ENCODE measurements at places on chromosomes 3 and 15. TPM values are rescaled to one million over a fixed set of nuclear protein-coding genes. Genes with fewer than 3 reads are reported as not detected.
A peak's percentile ranks its signal among the peaks of the same experiment; 100 is the strongest.

DNA sequence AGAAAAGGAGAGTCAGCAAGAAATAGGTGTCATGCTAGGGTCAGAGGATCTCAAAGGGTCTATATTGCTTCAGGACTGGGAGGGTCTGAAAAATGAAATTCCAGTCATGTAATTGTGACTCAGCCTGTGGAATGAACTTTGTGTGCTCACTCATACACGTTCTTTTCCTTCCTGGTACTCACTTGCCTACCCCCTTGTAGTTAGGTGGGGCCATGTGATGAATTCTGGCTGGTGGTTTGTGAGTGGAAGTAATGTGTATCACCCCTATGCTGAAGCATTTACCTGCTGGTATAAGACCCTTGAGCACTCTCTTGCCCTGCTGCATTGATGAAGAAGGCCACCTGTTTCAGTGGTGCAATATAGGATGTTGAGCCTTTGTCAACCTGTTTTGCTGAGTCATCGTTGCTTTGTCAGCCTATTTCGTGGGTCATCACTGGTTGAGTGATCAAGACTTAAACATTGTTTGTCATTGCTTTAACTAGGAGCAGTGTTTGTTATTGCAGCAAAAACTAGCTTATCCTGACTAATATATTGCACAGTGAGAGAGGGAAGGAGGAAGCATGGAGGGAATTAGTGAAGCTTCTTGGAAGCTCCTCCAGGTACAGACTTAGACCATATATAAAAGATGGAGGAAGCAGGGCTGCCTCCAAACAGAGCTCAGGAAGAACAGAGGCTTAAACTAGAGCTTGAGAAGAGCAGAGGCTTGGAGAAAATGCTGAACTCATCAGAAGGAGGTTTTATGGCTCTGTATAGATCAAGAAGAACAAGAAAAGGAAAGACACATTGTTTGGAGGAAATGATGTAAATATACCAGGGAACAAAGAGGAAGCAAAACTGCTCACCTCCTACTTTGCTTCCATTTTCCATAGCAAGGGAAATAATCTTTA, 28.9 kb downstream of the TLNRD1 start:
- DNase-seq: no peak

- no peak for DNase-seq
Observed at GRCh38 chr3:28308196-28308595, 40.3 kb upstream of the ZCWPW2 start.

DNA sequence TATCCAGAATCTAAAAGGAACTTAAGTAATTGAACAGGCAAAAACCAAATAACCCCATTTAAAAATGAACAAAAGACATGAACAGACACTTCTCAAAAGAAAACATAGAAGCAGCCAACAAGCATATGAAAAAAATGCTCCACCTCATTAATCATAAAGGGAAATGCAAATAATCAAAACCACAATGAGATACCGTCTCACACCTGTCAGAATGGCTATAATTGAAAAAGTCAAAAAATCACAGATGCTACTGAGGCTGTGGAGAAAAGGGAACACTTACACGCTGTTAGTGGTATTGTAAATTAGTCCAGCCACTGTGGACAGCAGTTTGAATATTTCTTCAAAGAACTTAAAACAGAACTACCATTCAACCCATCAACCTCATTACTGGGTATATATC, 220.7 kb downstream of the MEX3B start:
- DNase-seq: no peak

GRCh38 chr3:14773691-14774128, 45.1 kb upstream of the FGD5 start:
- no peak for DNase-seq

DNA sequence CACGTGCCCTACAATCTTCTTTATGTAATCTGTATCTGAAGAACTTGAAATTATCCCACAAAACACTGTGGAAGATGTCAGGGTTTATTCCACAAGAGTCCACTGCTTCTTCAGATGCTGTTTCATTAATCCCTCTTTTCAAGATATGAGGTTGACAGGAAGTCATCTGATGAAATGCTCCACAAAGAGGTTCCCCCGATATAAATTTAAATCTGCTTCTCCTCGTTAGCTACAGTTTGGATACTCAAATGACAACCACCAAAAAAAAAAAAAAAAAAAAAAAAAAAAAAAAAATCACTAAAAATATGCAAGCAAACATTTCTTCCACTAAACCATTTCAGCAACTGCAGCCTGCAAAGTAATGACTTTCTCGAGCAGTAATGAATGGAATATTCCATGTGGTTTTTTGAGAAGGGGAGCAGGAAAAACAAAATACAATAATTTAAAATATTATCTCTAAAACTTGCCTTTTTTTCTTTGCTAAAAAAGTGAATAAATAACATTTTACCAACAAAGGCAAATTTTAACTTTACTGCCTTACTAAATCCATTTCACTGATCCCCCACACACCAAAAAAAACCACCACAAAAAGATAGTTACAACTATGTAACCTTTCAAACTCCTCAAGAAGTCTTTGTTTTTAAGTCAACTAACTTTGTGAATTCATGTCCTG, 37.8 kb downstream of the DLG1 start:
- DNase-seq: no peak

DNA sequence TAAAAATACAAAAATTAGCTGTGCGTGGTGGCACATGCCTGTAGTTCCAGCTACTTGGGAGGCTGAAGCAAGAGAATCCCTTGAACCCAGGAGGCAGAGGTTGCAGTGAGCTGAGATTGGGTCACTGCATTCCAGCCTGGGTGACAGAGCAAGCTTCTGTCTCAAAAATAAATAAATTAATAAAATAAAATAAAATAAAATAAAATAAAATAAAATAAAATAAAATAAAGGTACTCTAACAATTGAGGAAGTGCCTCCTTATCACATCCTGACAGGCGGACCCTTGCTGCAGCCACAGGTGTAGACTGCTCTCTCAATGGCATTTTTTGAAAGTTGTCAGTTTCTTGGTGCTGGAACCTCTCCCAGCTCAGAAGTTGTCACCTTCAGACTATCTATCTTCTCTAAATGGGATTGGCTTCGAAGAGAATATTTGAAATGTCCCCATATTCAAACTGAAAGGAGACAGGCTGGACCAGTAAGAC, 304.1 kb downstream of the RORA start:
- no peak for DNase-seq

- DNase-seq: no peak
Observed at GRCh38 chr3:7275396-7275795, 414.5 kb downstream of the GRM7 start.

DNA sequence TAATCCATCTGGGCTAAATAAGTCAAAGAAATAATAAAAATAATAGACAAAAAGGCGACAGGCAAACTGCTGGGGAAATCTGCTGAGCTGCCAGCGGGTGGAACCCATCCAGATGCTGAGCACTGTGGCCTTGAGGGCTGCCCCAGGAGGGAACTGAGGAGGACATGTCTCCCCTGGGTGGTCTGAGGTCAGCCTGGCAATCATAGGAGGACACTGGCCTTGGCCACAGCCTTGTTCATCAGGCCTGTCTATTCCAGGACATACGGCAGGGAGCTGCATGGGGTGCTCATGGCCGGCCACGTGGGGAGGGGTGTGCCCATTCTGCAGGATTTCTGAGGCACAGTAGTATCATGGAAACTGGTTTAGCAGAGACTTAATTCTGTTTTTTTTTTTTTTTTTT, 21.5 kb upstream of the SNRPA1 start:
- DNase-seq: no peak

DNA sequence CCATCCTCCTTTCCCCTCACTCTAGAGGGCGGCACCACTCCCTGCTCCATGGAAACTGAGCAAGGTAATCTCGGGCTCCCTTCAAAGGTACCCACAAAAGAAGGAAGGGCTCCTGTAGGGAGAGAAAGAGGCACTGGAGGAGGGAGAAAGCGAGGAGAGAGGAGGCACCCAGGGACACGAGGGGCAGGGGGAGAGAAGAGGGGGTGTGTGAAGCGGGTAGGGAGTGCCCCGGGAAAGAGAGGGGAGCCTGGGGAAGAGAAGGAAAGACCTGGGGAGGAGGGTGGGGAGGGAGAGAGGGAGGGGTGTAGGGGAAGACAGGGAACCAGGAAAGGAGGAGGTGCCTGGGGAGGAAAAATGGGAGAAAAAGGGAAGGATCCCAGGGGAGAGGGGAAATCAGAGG, 523 bp downstream of the VILL start:
- no peak for DNase-seq

DNA sequence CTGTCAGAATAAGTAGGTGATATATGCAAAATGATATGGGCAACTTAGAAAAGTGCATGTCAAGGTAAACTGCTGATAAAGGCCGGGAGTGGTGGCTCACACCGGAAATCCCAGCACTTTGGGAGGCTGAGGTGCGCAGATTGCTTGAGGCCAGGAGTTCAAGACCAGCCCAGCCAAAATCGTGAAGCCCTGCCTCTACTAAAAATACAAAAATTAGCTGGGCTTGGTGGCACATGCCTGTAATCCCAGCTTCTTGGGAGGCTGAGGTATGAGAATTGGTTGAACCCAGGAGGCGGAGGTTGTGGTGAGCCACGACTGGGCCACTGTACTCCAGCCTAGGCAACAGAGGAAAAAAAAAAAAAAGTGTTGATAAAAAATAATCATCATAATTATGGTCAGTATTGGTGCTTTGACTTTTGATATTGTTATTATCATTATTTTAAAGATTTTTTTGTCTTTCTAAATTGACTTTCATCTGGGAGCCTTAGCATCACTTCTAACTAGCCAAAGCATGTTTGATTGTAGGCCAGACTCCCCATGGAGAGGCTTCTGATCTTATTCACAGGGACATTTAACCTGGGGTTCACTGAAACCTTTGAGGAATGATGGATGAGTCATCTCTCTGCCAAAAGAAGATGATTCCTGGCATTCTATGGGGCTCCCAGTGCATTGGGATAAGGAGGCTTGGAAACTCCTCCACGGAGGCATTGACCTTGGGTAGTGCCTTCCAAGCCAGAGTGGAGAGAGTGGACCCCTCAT, 5.6 kb downstream of the ZBTB38 start:
- DNase-seq: no peak

- no peak for DNase-seq
Observed at GRCh38 chr3:16460273-16460672, 53.2 kb downstream of the RFTN1 start.

GRCh38 chr3:139944256-139944910, 9.4 kb downstream of the CLSTN2 start:
- no peak for DNase-seq

- no peak for DNase-seq
Observed at GRCh38 chr3:19202303-19202702, 54.0 kb downstream of the KCNH8 start.

- no peak for DNase-seq
Observed at GRCh38 chr3:182565916-182566796, 227.1 kb upstream of the ATP11B start.

- no peak for DNase-seq
Observed at GRCh38 chr3:8147711-8148110, 353.9 kb upstream of the LMCD1 start.

DNA sequence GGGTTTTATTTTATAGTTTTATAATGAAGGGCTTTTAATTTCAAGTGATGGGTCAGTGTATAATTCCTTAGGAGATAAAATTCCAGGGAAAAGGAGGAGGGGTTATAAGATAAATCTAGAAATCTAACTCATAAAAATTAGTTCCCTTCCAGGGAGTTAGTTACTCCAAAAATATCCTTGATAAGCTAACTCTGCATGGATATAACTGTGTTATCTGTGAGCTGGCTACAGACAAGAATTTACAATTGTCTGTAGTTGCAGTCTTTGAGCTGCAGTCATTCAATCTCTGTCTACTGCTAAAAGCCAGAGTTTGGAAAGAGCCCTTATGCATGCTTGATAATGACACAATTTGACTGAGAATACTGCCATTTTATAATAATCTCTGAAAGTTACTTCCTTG, 432.3 kb upstream of the TPRG1 start:
- no peak for DNase-seq

DNA sequence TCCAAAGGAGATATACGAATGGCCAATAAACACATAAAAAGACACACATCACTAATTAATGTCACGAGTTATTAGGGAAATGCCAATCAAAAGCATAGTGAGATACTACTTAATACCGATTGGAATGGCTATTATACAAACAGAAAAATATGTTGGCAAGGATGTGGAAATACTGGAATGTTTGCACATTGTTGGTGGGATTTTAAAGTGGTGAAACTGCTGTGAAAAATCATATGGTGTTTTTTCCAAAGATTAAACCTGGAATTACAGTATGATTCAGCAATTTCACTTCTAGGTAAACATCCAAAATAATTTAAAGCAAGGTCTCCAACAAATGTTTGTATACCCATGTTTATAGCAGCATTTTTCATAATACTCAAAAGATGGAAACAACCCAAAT, 765.5 kb downstream of the VGLL3 start:
- no peak for DNase-seq

GRCh38 chr3:27368831-27369607, at the start of gene NEK10:
Gene NEK10 (minus strand): TSS chr3:27369383. CDS start chr3:27352882, 16,501 bp downstream.
- peak; percentile 89 for DNase-seq

- DNase-seq: no peak
Observed at GRCh38 chr3:111197485-111197884, 125.9 kb downstream of the NECTIN3 start.

DNA sequence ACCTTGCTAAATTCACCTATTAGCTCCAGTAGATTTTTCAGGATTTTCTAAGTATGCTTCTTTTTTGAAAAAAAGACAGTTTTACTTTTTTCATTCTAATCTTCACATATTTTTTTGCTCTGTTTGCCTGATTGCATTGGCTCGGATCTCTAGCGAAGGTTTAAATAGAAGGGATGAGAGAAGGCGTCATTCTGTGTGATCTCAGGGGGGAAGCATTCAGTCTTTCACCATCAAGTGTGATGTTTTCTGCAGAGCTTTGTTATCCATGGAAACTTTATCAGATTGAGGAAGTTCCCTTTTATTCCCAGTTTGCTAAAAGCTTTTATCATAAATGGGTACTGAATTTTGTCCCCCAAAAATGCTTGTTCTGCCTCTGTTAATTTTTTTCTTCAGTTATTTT, 120.3 kb downstream of the LRRK1 start:
- no peak for DNase-seq

GRCh38 chr3:60756241-60757030, 494.8 kb downstream of the FHIT start:
- DNase-seq: no peak

- DNase-seq: no peak
Observed at GRCh38 chr3:76199382-76199781, 414.0 kb upstream of the ZNF717 start.

DNA sequence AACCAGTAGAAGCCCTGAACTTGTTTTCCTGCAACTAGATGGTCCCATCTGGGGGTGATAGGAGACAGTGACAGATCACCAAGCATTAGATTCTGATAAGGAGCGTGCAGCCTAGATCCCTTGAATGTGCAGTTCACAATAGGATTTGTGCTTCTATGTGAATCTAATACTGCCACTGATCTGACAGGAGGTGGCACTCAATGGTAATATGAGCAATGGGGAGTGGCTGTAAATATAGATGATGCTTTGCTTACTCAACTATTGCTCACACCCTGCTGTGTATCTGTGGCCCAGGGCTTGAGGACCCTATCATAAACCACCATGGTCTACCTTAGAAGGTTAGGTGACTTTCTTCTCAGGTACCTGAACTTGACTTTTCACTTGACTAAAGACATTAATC, 417.1 kb upstream of the ARHGEF26 start:
- no peak for DNase-seq

- no peak for DNase-seq
Observed at GRCh38 chr15:90610190-90610589, 80.5 kb downstream of the CRTC3 start.

The KCNAB1 gene
- total RNA-seq: not detected

The TTLL13 gene
- total RNA-seq: 0.95 TPM

The PLA2G4F gene
- not detected for total RNA-seq

The SHF gene
- total RNA-seq: 19.2 TPM

The PRSS50 gene
- total RNA-seq: not detected

The TRAK1 gene
- 17.2 TPM for total RNA-seq

The GPR149 gene
- not detected for total RNA-seq

The DNAJA4 gene
- 42.2 TPM for total RNA-seq

The ABHD5 gene
- total RNA-seq: 15.4 TPM

The TMEM45A gene
- total RNA-seq: not detected

The ARHGAP31 gene
- total RNA-seq: 16.0 TPM
